ENCODE measurements at places on chromosomes 5 and 9.

GRCh38 chr9:34267660-34268059, 61.4 kb downstream of the KIF24 start:
- no peak for DNase-seq

DNA sequence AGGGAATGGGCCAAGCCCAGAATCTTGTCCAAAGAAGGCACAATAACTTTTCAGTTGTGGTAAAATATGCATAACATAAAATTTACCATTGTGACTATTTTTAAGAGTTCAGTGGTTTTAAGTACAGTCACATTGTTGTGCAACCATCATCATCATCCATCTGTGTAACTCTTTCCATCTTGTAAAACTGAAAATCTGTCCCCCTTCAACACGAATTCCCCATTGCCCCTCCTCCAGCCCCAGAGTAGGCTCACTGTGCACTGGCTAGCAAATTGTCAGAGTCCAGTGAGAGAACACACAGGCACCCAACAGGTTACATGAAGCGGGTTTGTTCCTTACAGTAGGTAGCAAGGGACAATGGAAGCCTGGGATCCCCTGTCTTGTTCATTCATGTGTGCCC, 13.7 kb downstream of the BARX1 start:
- no peak for DNase-seq

DNA sequence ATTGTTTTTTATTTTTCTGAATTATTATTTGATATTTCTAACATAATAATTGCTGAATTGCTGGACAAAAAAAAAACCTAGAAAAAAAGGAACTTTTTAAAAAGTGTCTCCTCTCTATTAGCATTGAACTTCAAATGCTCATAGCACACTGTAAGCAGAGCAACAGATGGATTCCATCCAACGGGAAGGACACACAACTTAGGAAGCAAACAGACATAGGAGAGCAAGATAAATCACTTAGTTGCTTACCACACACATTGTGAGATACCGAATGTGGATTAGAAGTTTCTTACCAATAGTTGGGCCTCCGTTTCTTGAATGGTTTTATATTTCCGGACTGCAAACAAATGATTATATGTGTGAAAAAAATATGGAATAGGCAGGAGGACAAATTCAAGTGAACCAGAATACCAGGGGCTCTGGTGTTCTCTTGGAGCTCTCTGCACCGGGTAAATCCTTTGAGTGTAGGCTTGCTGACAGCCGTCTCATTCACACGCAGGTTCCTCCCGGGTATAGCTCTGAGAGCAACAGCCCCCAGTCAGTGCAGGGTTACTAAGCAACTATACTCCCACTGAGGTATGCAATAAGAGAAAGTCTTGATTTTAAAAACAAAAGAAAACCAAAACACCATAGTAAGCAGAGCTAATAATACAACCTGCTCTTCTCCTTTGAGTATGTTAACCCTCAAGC, 217.6 kb downstream of the TMEM167A start:
- no peak for DNase-seq

DNA sequence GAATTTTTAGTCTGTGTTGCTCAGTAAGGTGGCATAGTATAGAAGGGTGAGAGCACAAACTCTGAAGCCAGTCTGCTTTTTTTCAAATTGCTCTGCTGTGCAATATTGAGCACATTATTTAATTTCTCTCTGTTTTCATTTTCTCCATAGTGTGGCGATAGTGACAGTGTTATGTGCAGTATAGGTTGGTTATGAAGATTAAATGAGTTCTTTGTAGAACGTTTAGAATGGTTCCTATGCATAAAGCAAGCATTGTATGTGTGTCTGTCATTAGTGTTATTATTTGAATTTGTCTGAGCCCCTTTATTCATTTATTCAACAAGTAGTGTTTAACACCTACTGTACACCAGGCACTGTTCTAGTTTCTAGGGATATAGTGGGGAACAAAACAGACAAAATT, 9.2 kb downstream of the PRR16 start:
- DNase-seq, result no peak

GRCh38 chr9:102779356-102779755, 215.8 kb upstream of the CYLC2 start:
- no peak for DNase-seq

DNA sequence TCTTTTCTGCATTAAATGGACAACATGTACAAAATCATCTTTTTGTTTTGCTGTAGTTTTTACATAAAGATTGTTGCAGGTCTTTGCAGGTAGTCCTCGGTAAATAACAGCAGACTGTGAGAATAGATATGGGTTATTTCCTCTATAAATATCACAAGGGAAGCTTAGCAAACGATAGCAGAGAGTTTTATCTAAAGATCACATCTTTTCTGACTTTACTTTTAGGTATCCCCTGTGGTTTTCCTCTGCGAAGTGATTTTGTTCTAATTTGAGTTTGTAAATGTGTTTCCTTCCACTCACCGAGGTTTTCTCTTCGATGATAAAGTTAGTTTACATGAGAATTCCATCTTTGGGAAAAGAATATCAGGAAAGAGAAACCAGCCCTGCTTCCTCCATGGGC, 109.6 kb downstream of the EGFLAM start:
- no peak for DNase-seq

DNA sequence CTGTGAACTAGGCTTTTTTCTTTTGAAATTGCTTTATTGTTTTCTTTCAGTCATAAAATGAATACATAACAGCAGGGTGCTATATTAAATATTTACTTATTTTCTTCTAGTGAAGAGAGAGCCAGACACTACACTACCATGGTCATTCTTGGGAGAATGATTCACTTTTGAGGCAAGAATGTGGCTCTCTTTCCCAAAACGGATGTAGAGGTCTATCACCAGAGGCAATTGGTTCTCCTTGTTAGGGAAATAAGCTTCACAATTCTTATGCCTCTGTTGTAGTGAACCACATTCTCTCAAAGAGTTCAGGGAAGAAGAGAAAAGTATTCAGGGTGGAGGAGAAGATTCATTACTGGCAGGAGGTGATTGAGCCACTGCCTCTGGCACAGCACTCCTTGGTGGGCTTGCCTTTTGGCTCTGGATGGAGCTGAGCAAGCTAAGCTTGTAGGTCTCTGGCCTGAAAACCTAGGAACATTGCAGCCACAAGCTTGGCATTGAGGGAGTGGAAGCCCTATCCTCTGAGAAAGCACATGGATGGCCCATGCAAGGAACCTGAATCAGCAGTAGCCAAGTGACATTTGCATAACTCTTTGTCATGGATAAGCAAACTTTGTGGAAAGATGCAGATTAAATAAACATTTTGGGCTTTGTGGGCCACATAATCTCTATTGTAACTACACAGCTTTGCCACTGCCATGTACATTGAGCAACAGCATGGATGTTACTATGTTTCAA, 179.0 kb upstream of the TNC start:
- no peak for DNase-seq

- no peak for DNase-seq
Observed at GRCh38 chr5:10351199-10351905, 2.1 kb upstream of the MARCHF6 start.

DNA sequence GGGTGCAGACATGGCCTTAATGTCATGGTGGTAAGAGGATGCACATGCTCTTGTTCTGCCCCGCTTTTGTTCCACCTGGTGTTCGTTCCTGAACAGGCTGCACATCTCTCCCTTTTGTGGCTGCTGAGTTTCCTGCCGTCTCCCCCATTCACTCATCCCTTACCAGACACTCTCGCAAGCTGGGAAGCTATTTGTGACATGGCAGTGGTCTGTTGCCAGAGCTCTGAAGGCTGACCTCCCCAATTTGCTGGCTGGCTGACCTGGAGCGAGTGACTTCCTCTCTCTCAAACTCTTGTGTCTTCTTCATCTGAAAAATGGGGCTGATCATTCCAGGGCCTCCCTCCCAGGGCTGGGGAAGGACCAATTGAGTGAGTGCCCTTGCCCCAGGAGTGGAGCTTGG, 35.9 kb downstream of the HRH2 start:
- DNase-seq, result no peak

DNA sequence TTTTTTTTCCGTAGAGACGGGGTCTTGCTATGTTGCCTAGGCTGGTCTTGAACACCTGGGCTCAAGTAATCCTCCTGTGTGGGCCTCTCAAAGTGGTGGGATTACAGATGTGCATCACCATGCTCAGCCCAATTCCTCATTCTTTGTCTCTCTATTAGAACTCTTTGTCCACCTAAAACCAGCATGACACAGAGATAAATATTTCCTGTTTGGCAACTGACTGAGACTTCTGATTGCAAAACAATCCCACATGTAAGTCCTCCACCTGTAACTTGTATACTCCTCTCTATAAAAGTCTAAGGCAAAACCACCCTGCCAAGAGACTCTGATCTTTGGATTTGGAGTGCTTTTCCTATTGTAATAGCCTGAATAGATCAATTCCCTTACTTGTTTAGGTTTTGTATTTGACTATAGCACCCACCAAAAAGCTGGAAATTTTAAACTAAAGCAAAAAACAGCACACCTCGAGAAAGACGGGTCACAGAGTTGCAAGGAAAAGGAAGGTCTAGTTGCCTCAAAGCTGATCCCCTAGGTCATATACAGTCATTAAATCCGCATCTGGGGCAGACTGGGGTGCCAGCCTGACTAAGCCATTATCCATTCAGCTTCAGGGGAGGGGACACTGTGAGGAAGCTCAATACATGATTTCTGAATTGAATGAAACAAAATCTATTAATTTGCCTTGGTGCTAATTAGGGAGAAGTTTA, 13.5 kb upstream of the KIF27 start:
- DNase-seq, result no peak

DNA sequence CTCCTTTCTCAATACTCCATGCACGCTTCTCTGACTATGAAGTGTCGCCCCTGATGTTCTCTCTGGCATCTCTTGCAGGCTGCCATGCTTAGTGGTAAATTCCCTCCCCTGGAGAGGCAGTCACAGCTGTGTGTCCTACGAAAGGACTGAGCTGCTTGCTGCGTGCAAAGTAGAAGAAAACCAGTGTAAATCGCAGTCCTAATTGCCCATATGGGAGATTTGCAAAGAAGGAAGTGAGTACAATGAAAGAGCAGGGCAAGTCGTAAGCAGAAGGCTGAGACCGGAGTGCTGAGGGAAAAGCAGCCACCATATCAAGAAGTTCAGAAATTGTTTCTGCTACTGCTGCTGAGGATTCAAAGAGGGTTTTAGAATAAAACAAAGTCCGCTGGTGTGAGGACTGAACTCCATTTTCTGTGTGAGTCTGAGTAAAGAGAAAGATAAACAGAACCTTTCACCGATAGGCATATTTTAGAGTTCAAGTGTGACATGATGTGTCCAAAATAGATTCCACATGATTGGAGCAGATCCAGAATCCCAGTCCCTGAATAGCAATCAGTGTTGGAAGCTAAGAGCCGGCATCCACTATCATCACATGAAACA, 507.8 kb upstream of the MPDZ start:
- DNase-seq, result no peak

- no peak for DNase-seq
Observed at GRCh38 chr9:26500471-26500870, 392.1 kb downstream of the CAAP1 start.

DNA sequence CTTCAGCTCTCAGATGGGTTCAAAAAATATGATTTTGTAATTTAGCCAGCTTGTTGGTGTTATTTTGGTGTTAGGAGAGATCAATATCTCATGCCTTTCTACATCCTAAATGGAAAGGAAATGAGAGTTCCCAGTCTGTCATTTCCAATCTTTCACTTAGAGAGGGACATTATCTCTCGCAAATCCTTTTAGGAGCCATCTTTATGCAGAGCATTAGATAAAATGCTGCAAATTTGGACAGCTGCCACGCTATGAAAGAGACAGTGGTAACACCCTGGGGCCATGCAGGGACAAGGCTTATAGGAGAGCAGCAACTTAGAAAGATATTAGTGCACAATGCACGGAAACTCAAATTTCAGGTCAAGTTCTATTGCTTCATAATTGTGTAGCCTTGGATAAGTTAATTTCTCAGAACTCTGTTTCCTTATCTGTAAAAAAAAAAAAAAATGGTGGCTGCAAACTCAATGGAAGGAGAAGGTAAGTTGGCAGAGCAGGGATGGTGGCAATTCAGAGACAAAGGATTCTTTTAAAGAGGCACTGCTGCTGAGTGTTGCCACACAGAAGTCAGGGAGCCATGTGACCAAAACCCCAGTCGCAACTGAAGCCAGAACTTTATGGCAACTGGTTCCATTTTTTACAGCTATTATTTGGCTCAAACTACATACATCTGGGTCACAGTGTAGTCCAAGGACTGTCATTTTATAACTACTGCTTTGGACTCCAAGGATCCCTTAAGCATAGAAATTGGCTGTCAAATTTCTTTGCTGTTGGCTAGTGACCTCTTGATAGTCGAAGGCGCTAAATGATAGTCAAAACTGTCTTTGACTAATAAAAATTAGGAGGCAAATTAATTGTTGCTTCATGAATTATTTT, 210.2 kb downstream of the FRMD3 start:
- no peak for DNase-seq

GRCh38 chr9:34197756-34198711, 19.2 kb downstream of the UBAP1 start:
- no peak for DNase-seq

GRCh38 chr5:74633695-74634094, 6.8 kb downstream of the ENC1 start:
- no peak for DNase-seq

DNA sequence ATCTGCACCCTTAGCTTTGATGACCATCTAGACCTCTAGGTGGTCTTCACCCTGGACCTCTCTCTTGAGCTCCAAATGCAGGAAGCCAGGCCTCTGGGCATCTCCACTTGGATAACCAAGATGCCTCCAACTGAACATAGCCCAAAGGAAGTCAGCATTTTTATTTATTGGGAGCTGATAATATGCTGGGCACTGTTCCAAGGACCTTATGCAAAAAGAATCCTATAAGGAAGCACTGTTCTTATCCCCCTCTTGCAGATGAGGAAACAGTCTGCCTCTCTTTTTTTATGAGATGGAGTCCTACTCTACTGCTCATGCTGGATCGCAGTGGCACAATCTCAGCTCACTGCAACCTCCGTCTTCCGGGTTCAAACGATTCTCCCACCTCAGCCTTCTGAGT, 219.9 kb downstream of the CDK5RAP2 start:
- DNase-seq, result no peak

GRCh38 chr9:754150-754931, 87.2 kb upstream of the DMRT1 start:
- no peak for DNase-seq

GRCh38 chr5:173688703-173689102, 72.3 kb upstream of the BOD1 start:
- DNase-seq, result no peak

GRCh38 chr5:104513121-104513602, 950.6 kb upstream of the NUDT12 start:
- no peak for DNase-seq

DNA sequence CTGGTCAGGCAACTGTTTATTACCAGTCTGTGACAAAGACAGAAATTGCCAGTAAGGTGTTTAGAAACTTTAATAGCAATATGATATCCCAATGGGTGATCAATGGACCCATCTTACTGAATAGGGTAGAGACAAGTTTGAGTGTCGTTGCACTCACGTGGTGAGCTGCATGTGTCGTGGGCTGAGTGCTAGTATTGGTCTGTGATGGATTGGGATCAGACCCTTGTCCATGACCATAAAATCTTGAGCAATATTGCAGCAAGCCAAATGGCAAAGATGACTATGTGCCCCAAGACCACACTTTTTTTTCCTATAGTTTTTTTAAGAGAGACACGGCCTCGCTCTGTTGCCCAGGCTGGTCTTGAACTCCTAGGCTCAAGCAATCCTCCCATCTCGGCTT, 114.5 kb downstream of the PALM2AKAP2 start:
- DNase-seq, result peak; percentile 49

All from activated CD4-positive, alpha-beta memory T cell treated with anti-CD3 and anti-CD28 coated beads for 36 hours (primary cell).